GM23248 (cell line): ENCODE measurements at places on chromosomes 1 and 21.

GRCh38 chr1:4962836-4963235, 308.4 kb downstream of the AJAP1 start:
- H3K4me1 ChIP-seq, result no peaks in the 10 kb centered on the region
- H3K27ac ChIP-seq, result no peak overlapping the region
- H3K36me3 ChIP-seq, result no peaks in the 10 kb centered on the region

- no peak for DNase-seq
- no peaks in the 10 kb centered on the region for H3K36me3 ChIP-seq
- no peak overlapping the region for H3K4me3 ChIP-seq
These were observed 129.8 kb upstream of the SAMSN1 start for GRCh38 chr21:14675774-14676530.

- peak; percentile 85 for DNase-seq
- no peak overlapping the region for H3K4me3 ChIP-seq
- H3K27me3 ChIP-seq, result no peaks in the 10 kb centered on the region
- no peak overlapping the region for H3K27ac ChIP-seq
- no peaks in the 10 kb centered on the region for H3K36me3 ChIP-seq
- H3K4me1 ChIP-seq, result peaks cover 4% of the 10 kb centered on the region; the same call in 1 of the 2 replicates
These were observed 16.9 kb downstream of the MATN1 start for GRCh38 chr1:30706528-30706927.

DNA sequence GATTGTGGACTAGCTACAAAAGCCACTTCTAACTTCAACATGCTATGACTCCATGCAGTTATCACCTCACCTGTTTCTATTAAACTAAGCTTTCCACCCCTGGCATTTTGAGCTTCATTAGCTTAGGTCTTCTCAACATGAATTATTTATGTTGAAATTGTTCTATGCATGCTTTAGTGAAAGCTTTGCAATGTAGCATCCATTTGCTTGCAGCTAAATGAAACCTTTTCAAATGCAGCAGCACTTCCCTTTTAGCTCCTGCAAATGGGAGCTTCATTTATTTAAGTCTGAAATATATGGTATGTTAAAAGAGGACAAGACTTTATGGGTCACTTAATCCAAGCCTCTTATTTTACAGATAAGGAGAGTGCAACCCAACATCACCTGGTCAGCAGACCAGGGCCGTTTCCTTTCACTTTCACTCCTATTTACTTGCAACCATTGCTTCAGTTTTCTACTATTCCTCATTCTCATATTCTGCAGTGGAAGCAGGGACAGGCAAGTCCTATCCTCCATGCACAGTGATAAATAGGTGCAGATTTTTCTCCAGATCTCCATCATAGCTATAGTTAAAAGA, 56.4 kb upstream of the SAMSN1 start:
- no peaks in the 10 kb centered on the region for H3K36me3 ChIP-seq
- no peaks in the 10 kb centered on the region for H3K27me3 ChIP-seq
- no peak overlapping the region for H3K4me3 ChIP-seq

GRCh38 chr1:20589331-20590278, 708 bp downstream of the CDA start:
- peak; percentile 84 for DNase-seq
- peak overlapping the region; percentile 41 for H3K4me3 ChIP-seq
- peak overlapping the region; percentile 55 for H3K27ac ChIP-seq
- no peaks in the 10 kb centered on the region for H3K27me3 ChIP-seq
- peaks cover 32% of the 10 kb centered on the region for H3K4me1 ChIP-seq

- no peaks in the 10 kb centered on the region for H3K27me3 ChIP-seq
- H3K4me3 ChIP-seq, result no peak overlapping the region
These were observed 15.3 kb downstream of the GABPA start for GRCh38 chr21:25750085-25750484.

- no peak for DNase-seq
- no peak overlapping the region for H3K27ac ChIP-seq
- H3K27me3 ChIP-seq, result peaks cover 30% of the 10 kb centered on the region
- H3K36me3 ChIP-seq, result no peaks in the 10 kb centered on the region
- H3K4me3 ChIP-seq, result no peak overlapping the region
These were observed 58.6 kb downstream of the TLR5 start for GRCh38 chr1:223084464-223084866.

GRCh38 chr1:180310095-180310494, 80.0 kb downstream of the LHX4 start:
- no peaks in the 10 kb centered on the region; the same call in 1 of the 2 replicates for H3K36me3 ChIP-seq
- H3K4me1 ChIP-seq, result peaks cover 31% of the 10 kb centered on the region
- no peak overlapping the region for H3K4me3 ChIP-seq
- no peaks in the 10 kb centered on the region for H3K27me3 ChIP-seq
- DNase-seq, result peak; percentile 46

GRCh38 chr1:161200992-161201835, 953 bp upstream of the NDUFS2 start:
- peaks cover 14% of the 10 kb centered on the region; the same call in 1 of the 2 replicates for H3K36me3 ChIP-seq
- H3K27me3 ChIP-seq, result no peaks in the 10 kb centered on the region

DNA sequence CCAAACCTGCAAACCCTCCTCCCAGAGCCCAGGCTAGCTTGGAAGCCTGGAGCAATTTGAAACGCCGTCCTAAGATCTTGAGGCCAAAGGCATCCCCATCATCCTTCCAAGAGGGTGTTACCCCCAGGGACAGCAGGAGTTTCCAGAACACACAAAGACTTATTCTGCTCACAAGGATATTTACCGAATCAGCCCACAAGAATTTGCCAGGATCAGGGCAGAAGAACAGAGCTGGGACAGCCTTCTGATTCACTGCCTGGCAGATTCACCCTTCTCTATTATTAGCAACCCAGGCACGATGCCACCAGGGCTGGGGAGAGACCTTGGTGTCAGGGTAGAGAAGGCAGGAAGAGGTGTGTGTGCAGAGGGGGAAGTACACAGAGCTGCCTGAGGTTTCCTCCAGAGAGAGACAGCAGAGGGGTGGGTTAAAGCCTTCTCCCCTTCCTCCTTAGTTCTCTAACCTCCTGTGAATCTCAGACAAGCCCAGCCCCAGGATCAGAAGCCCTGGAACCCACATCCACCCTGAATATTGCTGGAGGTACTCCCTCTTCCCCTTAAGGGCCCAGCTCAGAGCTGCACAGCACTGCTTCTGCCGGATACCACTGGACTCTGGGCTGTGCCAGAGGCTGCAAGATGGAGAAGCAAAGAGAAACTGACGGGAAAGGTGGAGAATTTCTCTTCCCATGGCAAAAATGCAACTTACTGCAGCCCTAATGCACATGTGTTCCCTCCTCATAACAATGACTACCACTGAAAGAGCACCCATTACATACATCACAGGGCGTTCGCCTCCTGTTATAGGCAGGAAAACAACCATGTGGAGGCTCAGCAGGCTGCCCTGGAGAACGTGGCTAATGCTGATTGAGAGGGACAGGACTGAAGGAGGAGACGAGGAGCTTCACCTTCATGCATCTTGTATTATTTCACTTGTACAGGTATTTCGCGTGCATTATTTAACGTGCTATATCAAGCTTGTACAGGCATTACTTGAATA, 61.8 kb downstream of the ITPKB start:
- H3K27me3 ChIP-seq, result no peaks in the 10 kb centered on the region
- H3K4me1 ChIP-seq, result peaks cover 19% of the 10 kb centered on the region
- peak; percentile 97 for DNase-seq
- H3K4me3 ChIP-seq, result no peak overlapping the region
